Endothelial cell (in vitro differentiated cells): ENCODE measurements at places on chromosomes 4 and X. TPM values are rescaled to one million over a fixed set of nuclear protein-coding genes. Genes with fewer than 3 reads are reported as not detected.
A peak's percentile ranks its signal among the peaks of the same experiment; 100 is the strongest.

Gene GPC3
- total RNA-seq: 4.7 TPM

Gene EREG
- total RNA-seq: not detected

DNA sequence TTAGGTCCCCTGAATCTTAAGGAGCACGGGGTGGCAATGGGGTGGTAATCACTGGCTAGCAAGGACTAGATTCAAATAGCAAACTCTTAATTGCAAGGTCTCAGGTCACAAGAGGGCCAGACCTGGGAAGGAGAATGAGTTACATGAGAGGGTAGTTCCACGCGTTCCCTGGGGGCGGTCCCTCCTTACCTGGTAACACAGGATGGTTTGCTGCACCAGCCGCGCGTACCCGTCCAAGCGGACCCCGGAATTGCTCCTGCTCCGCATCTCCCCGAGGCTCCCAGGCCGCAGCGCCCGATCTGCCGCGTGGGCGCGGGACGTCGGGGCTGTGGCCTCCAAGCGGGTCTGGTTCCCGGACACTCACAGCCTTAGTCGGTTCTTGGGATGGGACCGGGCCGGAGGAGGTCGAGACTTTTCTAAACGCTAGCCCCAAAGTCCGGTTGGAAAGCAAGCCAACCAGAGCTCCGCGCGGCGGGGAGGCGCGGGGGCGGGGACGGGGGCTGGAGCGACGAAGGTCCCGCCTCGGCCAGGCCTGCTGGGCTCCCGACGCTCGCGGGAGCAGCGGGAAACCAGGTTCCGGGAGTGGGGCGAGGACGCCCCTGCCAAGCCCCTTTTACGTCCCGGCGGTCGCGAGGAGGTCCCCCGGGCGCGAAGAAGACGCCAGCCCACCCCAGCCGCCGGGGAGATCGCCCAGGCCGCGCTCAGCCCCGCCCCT lies at the start of gene PHKA2:
Gene PHKA2 (minus strand): TSS at position 449 of the 715 bp plus-strand sequence. CDS start 182 bp downstream, at position 267.
- DNase-seq: peak; percentile 45

- DNase-seq: no peak
Observed at GRCh38 chrX:86322913-86323312, 174.7 kb downstream of the DACH2 start.

GRCh38 chr4:1047106-1047975 lies 35.9 kb downstream of the FGFRL1 start:
- peak; percentile 6 for DNase-seq

- peak; percentile 30 for DNase-seq
Observed at GRCh38 chrX:153476666-153477363, 6.4 kb upstream of the HAUS7 start.

- no peak for DNase-seq
Observed at GRCh38 chrX:115606861-115607260, 45.9 kb downstream of the PLS3 start.

DNA sequence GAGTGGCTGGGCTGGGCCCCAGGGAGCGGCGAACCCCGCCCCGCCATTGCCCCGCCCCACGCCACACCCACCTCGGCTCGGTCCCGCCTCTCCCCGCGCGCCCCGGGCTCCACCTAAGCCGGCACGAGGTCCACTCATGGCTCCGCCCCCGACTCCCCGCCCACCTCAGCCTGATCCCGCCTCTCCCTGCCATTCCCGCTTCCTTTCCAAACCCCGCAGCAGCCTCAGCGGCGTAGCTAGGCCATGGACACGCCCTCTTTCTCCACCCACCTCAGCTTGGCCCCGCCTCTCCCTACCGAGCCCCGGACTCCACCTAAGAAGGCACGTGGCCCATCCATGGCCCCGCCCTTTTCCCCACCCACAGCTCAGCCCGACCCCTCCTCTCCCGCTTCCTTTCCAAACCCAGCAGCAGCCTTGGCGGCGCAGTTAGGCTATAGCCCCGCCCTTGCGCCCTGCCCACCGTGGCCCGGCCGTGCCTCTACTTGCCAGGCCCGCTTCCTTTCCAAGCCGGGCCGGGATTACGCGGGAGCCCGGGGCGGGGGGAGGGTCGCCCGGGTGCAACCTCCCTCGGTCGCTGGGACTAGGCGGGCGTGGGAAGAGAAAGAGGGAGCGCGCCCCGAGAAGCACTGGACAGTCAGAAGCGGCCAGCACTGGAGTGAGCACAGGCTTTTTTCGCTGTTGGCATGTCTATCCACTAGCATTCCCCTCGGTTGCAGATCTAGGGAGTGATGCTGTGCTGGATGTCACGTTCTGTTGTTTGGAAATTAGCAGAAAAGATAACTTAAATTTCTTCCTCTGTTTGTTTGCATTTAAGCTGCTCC lies at the start of gene RELL1:
Gene RELL1 (minus strand): TSS at position 4 of the 821 bp plus-strand sequence. CDS start 89 bp downstream, outside the sequence.
- DNase-seq: peak; percentile 99

- DNase-seq: no peak
Observed at GRCh38 chr4:97153042-97153441, 990.2 kb downstream of the STPG2 start.

GRCh38 chr4:158314756-158315487 lies 104.6 kb downstream of the TMEM144 start:
- DNase-seq: no peak
